ENCODE measurements at places on chromosomes 7 and 10. TPM values are rescaled to one million over a fixed set of nuclear protein-coding genes. Genes with fewer than 3 reads are reported as not detected.

NRCAM gene
- total RNA-seq, result 7.0 TPM

SFRP5 gene
- not detected for total RNA-seq

ADARB2 gene
- not detected for total RNA-seq

EIF5AL1 gene
- total RNA-seq, result 0.14 TPM

SYPL1 gene
- 51.2 TPM for total RNA-seq

CDH23 gene
- total RNA-seq, result 4.6 TPM

ZNF727 gene
- total RNA-seq, result 0.89 TPM

DMBT1 gene
- not detected for total RNA-seq

KCP gene
- total RNA-seq, result 0.11 TPM

ATOH7 gene
- total RNA-seq, result not detected

GPR26 gene
- not detected for total RNA-seq

GDF2 gene
- total RNA-seq, result not detected

SH2D4B gene
- total RNA-seq, result 0.16 TPM

ADAMTS14 gene
- not detected for total RNA-seq
